Motor neuron (in vitro differentiated cells): ENCODE measurements at places on chromosomes 11 and 22. TPM values are rescaled to one million over a fixed set of nuclear protein-coding genes. Genes with fewer than 3 reads are reported as not detected.

DNA sequence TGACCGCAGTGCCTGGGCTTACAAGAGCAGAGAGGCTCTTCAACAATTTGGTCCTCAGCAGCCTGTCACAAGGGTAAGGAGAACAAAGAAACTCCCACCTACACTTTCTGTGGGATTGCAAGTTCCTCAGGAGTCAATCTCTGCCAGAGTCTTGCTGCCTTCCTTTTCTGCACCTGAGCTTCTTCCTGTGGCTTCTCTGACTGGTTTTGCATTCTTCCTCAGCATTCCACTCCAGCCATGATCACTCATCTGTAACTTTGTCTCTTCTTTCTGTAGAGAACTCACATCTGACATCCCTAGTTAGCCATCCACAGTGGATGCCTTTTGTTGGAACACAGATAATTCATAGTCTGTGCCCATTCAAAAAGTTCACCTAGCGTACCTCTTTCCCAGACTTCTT is 14.2 kb upstream of the OR6A2 start:
- no peak for ATAC-seq

DNA sequence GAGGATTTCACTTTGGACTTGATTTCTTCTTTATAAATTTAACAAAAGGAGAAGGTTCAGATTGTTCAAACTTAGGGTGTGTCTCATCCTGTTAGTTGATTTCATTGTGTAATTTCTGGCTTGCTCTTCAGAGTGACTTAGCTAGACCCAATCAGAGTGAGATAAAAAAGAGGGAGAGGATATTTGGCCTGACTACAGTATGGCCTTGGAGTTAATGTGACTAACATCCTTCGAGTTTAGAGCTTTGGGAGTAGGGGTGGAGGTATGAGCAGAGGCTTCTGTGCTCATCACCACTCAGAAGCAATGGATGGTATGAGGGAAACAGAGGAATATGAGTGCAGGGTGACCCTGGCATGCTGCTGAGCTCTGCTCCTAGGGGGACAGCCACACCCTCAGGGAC is 114.2 kb downstream of the ME3 start:
- ATAC-seq, result no peak

DNA sequence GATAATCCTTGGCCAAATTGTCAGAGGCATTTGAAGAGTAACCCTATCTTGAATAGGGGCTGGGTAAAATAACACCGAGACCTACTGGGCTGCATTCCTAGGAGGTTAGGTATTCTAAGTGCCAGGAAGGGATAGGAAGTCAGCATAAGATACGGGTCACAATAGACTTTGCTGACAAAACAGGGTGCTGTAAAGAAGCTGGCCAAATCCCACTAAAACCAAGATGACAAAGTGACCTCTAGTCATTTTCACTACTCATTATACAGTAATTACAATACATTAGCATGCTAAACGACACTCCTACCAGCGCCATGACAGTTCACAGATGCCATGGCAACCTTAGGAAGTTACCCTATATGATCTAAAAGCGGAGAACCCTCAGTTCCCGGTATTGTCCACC is 964 bp upstream of the REXO2 start:
- no peak for ATAC-seq

GRCh38 chr11:19984048-19984742 is 176.1 kb downstream of the DBX1 start:
- ATAC-seq, result no peak

Gene CALCA
- total RNA-seq, result 177 and 186 TPM in 2 replicates
